ENCODE measurements at places on chromosomes 2 and 18.

DNA sequence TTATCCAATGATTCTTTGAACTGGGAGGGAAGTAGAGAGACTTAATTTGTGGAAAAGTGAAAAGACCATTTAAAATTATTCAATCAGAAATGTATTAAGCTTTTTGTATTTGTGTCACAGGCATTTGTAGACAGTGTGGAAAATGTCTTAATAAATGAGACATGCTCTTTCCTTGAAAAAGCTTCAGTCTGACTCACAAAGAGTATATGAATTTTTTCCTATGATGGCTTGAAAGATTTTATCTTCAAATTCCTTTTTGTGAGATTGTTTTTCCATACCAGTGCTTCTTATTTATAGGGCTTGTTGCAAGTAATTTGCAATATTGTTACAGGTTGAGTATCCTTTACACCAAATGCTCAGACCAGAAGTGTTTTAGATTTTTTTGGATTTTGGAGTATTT lies 39.5 kb downstream of the STON1 start:
- no peak for DNase-seq

DNA sequence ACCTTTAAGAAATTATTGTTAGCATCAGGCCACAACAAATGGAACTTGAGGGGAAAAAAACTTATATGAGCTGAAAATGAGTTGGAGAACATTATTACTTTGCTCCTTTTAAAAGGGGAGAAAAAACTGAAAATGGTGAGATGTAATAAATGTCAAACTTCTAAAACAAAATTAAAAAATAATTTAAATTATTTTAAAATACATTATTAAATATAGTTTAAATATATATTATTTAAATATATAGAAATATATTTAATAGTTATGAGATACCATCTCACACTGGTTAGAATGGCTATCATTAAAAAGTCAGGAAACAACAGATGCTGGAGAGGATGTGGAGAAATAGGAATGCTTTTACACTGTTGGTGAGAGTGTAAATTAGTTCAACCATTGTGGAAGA lies 28.9 kb downstream of the RPIA start:
- no peak for DNase-seq

DNA sequence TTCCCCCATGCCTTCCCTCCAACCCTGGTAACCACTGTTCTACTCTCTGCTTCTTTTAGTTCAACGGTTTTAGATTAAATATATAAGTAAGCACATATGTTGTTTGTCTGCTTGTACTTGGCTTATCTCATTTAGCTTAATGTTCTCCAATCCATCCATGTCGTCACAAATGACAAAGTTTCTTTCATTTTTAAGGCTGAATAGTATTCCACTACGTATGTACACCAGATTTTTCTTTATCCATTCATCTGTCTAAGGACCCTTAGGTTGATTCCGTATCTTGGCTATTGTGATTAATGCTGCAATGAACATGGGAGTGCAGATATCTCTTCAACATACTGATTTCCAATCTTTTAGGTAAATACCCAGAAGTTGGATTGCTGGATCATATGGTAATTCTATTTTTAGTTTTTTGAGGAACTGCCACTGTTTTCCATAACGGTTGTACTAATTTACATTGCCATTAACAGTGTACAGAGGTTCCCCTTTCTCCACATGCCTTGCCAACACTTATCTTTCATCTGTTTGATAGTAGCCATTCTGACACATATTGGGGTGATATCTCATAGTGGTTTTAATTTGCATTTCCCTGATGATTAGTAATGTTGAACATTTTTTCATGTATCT lies 8.1 kb downstream of the ASB3 start:
- no peak for DNase-seq

DNA sequence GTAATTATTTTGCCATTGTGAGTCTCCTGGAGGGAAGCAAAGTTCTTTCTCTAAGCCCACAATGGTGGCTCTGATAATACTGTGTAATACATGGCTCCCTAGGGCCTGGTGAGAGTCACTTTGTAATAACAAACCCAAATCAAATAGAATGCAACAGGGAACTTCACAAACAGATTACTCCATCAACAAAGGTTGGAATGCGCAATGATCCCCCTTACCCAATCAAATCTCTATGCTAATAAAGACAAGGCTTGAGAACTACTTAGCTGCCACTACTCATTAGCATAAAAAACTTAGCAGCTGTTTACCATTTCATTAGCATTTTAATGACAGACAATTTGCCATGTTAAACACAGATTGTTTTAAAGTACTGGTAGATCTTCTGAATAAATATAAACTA lies 285.6 kb upstream of the SESTD1 start:
- no peak for DNase-seq

GRCh38 chr2:203463266-203463678 lies 71.8 kb downstream of the RAPH1 start:
- no peak for DNase-seq

GRCh38 chr2:192687015-192687414 lies 492.3 kb upstream of the TMEFF2 start:
- DNase-seq = no peak
